Renal cortical epithelial cell (primary cell): ENCODE measurements at places on chromosomes 1 and 21.

GRCh38 chr1:2778220-2778592, 23.3 kb downstream of the TTC34 start:
- no peak for DNase-seq

DNA sequence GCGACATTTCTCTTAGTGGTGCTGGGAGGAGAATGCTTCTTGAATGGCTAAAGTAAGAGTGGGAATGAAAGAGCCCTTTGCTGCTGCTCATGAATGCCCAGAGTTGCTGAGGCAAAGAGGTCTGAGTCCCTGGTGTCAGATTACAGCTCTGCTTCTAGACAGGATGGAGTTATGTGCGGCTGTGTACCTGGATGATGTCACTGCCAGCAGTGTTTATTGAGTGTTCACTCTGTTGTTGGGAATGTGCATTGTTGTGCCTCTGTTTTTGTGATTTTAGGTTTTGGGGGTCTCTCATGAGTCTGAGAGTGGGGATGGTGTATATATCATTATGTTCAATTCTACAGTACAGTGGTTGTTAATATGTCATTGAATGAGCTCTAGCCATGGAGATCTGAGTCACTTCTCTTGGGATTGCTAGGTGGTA, 2.7 kb downstream of the CDC14A start:
- DNase-seq: peak; percentile 85

- no peak for DNase-seq
Observed at GRCh38 chr1:93113127-93113526, 34.0 kb downstream of the MTF2 start.

GRCh38 chr1:151143057-151143435, 3.4 kb downstream of the SEMA6C start:
- DNase-seq: no peak

DNA sequence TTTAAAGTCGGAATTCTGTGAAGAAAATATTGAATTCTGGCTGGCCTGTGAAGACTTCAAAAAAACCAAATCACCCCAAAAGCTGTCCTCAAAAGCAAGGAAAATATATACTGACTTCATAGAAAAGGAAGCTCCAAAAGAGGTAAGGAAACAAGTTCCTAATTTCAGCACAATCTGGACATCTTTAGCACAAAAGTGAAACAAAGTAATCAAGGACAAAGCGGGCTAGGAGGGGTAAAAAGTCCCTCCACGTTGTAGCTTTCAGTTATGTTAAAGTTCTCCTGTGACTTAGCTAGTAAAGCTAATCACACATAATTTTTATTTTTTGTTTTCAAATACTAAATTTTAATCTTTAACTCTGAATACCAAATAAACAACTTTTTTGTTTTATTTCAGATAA, 2.2 kb downstream of the RGS2 start:
- no peak for DNase-seq

DNA sequence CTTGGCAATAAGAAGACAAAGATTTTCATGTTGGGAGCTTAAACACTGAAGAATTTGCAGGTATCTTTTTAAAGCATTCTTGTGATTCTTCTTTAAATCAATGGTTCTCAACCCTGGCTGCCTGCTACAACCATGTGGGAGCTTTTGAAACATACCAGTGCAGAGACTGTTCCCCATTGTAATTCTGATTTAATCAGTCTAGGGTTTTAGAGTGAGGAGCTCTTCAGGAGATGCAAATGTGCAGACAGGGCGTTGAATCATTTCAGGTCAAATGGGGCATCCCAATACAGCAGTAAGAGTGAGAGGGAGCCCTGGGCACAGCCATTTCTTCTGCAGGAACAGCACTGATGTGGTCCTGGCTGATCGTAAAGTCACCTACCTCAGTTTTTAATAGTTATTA, 24.3 kb downstream of the KCNJ6 start:
- no peak for DNase-seq

- peak; percentile 91 for DNase-seq
Observed at GRCh38 chr1:39957299-39958015, 2.5 kb downstream of the MFSD2A start.

GRCh38 chr1:235646463-235646862, 3.1 kb downstream of the GNG4 start:
- DNase-seq: no peak

- no peak for DNase-seq
Observed at GRCh38 chr1:24893431-24893830, 36.6 kb downstream of the RUNX3 start.

DNA sequence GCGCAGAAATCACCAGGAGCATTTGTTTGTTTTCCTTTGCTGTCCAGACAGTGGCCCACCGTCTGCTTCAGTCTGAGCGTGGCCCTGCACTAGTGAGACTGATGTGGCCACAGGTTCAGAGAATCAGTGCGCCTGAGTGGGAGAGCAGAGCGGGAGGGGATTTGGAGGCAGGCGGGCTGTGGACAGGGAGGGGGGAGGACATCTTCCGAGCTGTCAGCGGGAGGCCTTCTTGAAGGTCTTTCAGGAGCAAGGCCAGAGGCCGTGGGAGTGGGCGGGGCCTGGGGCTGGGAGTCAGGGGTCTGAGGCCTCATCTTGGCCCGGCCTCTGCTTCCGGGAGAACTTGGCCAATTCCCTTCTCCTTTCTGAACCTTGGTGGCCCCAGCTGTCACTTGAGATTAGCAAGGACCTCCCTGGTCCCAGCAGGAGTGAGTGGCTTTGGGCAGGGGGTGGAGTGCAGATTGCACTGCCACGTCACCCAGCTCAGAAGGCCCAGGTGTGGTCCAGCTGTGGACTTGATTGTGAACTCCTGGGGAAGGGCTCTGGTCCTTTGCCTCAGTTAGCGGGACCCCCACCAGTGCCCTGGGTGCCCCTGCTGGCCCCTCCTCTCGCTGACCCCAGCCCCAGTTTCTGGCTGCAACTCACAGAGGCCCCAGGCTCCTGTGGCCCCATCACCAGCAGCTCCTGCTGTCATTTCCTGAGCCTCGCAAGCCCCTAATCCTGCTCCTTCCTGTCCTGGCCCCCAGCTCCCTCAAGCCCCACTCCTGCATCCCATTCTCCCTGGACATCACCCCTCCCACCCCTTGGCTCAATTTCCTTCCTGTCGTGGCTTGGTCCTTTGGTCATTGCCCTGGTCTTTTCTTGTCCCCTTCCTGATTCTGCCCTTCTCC, 8.4 kb downstream of the TNFRSF1B start:
- no peak for DNase-seq

- no peak for DNase-seq
Observed at GRCh38 chr1:90074566-90074965, 79.7 kb downstream of the ZNF326 start.

- DNase-seq: no peak
Observed at GRCh38 chr21:22244516-22244915, 1246.3 kb downstream of the NCAM2 start.

- no peak for DNase-seq
Observed at GRCh38 chr1:232011961-232012360, 385.4 kb downstream of the DISC1 start.

GRCh38 chr1:183652547-183653461, at the start of gene APOBEC4:
Gene APOBEC4 (minus strand): TSS chr1:183653316. CDS start chr1:183648781, 4,535 bp downstream.
- DNase-seq: peak; percentile 23

DNA sequence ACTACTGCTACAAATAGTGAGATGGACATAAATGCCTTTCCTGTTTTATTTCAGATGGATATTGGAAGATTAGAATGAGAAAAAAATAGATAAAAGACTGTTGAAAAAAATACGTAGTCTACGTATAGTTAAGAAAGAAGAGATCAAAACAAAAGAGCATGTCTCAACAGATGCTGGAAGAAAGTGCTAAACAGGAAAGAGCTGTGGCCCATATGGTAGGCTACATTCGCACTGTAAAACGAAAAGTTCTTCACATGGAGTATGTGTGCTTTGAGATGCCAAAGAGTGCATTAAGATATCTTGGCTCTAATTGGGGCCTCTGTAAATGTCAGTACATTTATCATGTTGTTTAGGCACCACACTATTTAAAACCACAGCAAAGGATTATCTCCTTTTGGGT, 741.7 kb downstream of the LTN1 start:
- no peak for DNase-seq

GRCh38 chr1:169081503-169082123, 24.9 kb upstream of the ATP1B1 start:
- DNase-seq: peak; percentile 43

DNA sequence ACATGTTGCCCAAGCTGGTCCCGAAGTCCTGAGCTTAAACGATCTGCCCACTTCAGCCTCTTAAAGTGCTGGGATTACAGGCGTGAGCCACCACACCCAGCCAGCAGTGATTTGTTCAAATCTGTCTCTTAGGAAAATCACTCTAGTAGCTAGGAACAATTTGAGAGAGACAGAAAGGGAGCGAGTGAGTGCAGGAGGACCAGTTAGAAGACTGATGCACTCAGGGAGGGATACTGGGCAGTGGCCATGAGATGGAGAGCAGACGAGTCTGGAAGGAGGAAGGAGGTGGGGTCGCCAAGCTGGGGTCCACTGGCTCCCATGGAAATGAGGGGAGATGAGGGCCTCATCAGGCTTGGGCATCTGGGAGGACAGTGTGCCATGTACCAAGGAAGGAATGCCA, 23.6 kb upstream of the SSBP3 start:
- DNase-seq: no peak

- no peak for DNase-seq
Observed at GRCh38 chr1:234927312-234927970, 201.2 kb downstream of the TOMM20 start.

DNA sequence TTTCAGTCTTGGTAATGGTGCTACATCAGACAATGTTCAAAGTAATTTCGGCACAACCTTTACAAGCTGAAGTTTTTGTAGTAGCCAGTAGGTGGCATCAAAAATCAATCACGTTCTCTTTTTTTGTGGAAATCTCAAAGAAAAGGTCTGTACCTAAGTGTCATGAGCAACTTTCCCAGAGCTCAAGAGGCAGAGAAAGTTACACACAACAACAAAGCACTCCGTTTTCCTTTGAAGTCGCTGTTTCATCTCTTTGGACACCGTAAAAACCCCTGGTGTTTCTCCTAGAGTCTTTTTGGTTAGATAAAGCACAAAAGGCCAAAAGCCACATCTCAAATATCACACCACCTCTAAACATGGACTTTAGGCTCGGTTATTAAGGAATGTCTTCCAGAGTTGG, 131.6 kb downstream of the LHX8 start:
- peak; percentile 51 for DNase-seq

DNA sequence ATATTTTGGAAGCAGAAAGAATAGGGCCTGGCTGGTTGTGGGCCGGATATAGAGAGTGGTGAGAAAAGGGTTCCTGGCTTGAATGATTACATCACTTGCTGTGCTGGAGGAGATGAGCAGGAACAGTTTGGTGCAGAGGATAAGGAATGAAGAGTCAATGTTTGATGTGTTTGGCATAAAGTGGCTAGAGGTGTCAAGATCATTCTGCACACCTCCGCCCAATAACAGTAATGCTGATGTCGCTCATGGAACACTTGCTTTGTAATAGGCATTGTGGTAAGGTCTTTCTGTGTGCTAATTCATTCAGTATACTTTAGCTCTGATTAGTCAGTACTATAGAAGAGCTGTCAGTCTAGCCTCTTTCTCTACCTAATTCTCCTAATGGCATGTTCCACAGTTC, 48.0 kb upstream of the RAVER2 start:
- no peak for DNase-seq

DNA sequence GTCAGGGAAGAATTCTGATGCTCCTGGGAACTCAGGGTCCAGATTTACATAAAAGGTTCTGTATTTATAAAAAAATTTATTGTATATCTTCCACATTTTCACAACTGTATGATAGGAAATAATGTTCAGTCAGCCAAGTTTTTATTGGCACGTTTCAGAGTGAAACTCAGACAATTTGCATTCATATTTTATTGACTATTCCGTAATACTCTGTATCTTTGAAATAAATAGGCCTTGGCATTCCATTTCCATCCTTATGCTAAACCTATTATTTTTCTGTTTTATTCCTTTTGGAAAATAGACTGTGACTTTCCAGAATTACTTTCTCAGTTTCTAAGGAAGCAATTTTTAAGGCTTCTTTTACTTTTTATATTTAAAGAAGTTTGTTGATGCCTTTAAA, 329.0 kb downstream of the OLFM3 start:
- DNase-seq: no peak

- peak; percentile 24 for DNase-seq
Observed at GRCh38 chr1:80441664-80442063, 1359.1 kb upstream of the ADGRL2 start.

DNA sequence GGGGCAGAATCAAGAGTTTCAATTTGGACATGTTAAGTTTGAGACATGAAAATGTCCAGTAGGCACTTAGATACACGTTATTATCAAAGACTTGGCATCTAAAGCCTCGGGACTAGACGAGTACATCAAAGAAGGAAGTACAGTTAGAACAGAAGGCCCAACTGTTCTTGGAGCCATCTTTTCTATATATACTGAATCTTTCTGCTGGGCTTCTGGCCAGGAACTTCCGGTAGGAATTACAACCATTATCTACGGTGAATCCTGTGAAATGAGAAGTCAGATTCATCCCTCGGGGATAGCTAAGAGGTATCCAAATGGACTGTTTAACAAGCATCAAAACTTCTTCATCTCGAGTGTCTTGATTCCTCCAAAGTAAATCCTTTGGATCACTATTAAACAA, 34.4 kb upstream of the NRDC start:
- DNase-seq: no peak

DNA sequence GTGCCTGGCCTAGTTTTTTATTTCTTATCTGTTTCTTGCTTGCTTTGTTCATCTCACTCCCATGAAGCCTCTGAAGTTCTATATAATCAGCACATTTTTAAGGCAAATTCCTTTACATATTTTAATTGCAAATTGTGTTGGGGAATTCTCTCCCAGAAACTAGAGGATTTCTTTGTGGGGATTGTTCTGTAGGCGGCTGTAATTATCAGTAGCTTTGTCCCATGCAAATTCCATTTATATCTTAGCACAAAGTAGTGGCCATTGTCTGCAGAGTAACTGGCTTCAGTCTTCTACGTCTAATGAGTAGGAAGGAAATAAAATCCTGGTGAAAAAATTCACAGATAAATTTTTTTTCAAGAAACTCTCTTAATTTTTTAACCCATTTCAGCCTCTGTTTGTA, 35.7 kb downstream of the CLEC20A start:
- no peak for DNase-seq

DNA sequence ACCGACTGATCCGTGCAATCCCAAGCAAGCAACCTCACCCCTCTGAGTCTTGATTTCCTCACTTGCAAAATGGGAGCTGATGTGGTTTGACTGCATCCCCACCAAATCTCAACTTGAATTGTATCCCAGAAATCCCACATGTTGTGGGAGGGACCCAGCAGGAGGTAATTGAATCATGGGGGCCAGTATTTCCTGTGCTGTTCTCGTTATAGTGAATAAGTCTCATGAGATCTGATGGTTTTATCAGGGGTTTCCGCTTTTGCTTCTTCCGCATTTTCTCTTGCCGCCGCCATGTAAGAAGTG, 58.4 kb downstream of the FHAD1 start:
- DNase-seq: no peak

GRCh38 chr1:30763651-30764248, 6.2 kb upstream of the LAPTM5 start:
- peak; percentile 58 for DNase-seq
